Activated CD8-positive, alpha-beta T cell treated with anti-CD3 and anti-CD28 coated beads for 36 hours (primary cell): ENCODE measurements at places on chromosomes 12 and 14. TPM values are rescaled to one million over a fixed set of nuclear protein-coding genes. Genes with fewer than 3 reads are reported as not detected.

Gene PLCZ1
- not detected for total RNA-seq

Gene MANSC1
- 0.20 TPM for total RNA-seq

Gene ISCA2
- total RNA-seq: 29.1 TPM

Gene SOAT2
- total RNA-seq: 6.7 TPM

Gene CACNB3
- 8.2 TPM for total RNA-seq

Gene NKX2-8
- total RNA-seq: not detected

Gene KLHL33
- total RNA-seq: 0.59 TPM

Gene ISM2
- total RNA-seq: 0.74 TPM

GRCh38 chr14:51504669-51505068 is 147.0 kb upstream of the FRMD6 start:
- peaks cover 11% of the 10 kb centered on the region for H3K27me3 ChIP-seq
- DNase-seq: no peak
- no peak overlapping the region for H3K27ac ChIP-seq
- H3K4me1 ChIP-seq: no peaks in the 10 kb centered on the region
- H3K36me3 ChIP-seq: no peaks in the 10 kb centered on the region
- no peak overlapping the region for H3K4me3 ChIP-seq

GRCh38 chr14:24542346-24542936 is 33.6 kb downstream of the CTSG start:
- H3K4me1 ChIP-seq: no peaks in the 10 kb centered on the region
- no peak overlapping the region for H3K27ac ChIP-seq
- no peak for DNase-seq
- H3K36me3 ChIP-seq: peaks cover 1% of the 10 kb centered on the region

- no peak for DNase-seq
- peaks cover 2% of the 10 kb centered on the region for H3K27me3 ChIP-seq
- H3K4me1 ChIP-seq: no peaks in the 10 kb centered on the region
- H3K36me3 ChIP-seq: no peaks in the 10 kb centered on the region
- H3K27ac ChIP-seq: no peak overlapping the region
Observed at GRCh38 chr12:3269594-3269993, 192.4 kb downstream of the TSPAN9 start.

GRCh38 chr14:21494902-21495762 is 16.0 kb downstream of the METTL3 start:
- no peaks in the 10 kb centered on the region for H3K27me3 ChIP-seq
- DNase-seq: no peak
- peak overlapping the region; percentile 64 for H3K27ac ChIP-seq
- peaks cover 15% of the 10 kb centered on the region for H3K4me1 ChIP-seq

- H3K4me3 ChIP-seq: no peak overlapping the region
- H3K27ac ChIP-seq: no peak overlapping the region
- peaks cover 5% of the 10 kb centered on the region for H3K36me3 ChIP-seq
- H3K4me1 ChIP-seq: peaks cover 9% of the 10 kb centered on the region
- no peak for DNase-seq
Observed at GRCh38 chr14:73272393-73272792, 35.1 kb downstream of the PAPLN start.

DNA sequence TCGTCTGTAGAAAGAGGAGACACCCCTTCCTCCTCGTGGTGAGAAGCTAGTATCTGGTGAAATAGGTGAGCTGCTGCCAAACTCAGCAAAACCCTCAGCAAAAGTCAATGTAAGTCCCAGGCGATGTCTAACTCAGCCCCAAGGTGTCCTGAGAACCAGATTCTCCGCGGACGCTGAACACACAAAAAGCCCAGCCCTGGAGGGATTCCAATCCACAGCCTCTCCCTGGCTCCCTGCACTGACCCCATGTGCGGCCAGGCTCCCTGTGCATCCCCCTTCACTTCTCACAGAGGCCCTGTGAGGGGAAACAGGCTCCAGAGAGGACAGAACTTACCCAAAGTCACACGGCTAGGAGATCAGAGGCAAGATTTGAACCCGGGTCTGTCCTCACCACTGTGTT is 81.5 kb downstream of the NINJ2 start:
- DNase-seq: no peak
- no peaks in the 10 kb centered on the region for H3K27me3 ChIP-seq
- H3K4me1 ChIP-seq: peaks cover under 1% of the 10 kb centered on the region
- no peaks in the 10 kb centered on the region for H3K36me3 ChIP-seq

DNA sequence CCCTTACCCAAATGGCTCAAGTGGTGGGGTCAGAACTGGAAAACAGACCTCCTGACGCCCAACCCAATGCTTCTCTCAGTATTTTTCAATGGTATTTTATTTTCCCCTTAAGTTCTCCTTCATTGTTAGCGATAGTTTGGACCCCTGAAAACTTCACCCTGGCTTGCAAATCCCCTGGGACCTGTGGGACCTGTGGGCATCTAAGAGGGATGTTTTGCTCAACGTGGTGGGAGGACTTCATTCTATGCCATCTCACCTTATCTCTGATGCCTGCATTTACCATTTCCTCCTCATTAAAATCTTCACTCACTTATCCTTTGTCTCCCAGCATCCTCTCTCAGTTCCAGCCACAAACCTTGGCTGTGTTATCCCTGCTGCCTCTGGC is 59.4 kb upstream of the GZMB start:
- H3K27ac ChIP-seq: peak overlapping the region; percentile 96
- peaks cover 28% of the 10 kb centered on the region for H3K4me1 ChIP-seq
- H3K4me3 ChIP-seq: peak overlapping the region; percentile 8
- no peaks in the 10 kb centered on the region for H3K36me3 ChIP-seq
- no peak for DNase-seq

- H3K36me3 ChIP-seq: peaks cover 6% of the 10 kb centered on the region
- peak overlapping the region; percentile 97 for H3K27ac ChIP-seq
- H3K4me3 ChIP-seq: peak overlapping the region; percentile 85
- DNase-seq: no peak
Observed at GRCh38 chr12:92927436-92928281, 1.4 kb downstream of the EEA1 start.

GRCh38 chr12:28021704-28022103 is 49.2 kb upstream of the PTHLH start:
- peaks cover 15% of the 10 kb centered on the region for H3K27me3 ChIP-seq
- H3K27ac ChIP-seq: no peak overlapping the region

DNA sequence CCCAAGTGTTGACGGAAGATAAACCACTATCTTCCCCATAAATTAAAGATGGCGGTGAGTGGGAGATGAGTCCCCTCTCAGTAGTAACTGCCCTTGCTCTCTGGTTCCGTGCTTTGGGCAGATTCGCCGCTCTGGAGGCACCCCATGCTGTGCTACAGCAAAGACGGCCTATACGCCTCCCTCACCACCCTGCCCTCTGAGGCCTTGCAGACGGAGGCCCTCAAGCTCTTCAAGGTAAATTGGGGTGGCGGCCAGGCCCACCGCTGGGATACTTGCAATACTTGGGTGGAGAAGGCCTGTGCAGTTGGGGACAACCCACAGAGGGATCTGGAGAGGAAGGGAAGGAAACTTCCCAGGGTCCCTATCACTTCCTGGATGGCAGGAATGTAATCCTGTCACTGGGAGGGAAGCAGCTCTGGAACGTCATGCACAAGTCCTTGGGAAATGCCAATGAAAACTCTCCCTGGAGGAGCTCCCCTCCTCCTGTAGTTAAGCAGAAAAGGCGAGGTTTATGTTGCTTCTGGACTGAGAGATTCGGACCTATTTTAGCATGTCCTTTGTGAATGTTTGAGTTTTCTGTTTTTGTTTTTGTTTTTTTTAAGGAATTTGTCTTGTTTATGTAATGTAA is 22.8 kb downstream of the PIGH start:
- H3K36me3 ChIP-seq: no peaks in the 10 kb centered on the region
- H3K27me3 ChIP-seq: no peaks in the 10 kb centered on the region
- no peak overlapping the region for H3K27ac ChIP-seq
- no peak overlapping the region for H3K4me3 ChIP-seq
- no peaks in the 10 kb centered on the region for H3K4me1 ChIP-seq

GRCh38 chr14:36879558-36879957 is 217.9 kb downstream of the PAX9 start:
- H3K4me1 ChIP-seq: no peaks in the 10 kb centered on the region
- H3K36me3 ChIP-seq: no peaks in the 10 kb centered on the region
- no peaks in the 10 kb centered on the region for H3K27me3 ChIP-seq
- no peak overlapping the region for H3K27ac ChIP-seq
- no peak overlapping the region for H3K4me3 ChIP-seq

DNA sequence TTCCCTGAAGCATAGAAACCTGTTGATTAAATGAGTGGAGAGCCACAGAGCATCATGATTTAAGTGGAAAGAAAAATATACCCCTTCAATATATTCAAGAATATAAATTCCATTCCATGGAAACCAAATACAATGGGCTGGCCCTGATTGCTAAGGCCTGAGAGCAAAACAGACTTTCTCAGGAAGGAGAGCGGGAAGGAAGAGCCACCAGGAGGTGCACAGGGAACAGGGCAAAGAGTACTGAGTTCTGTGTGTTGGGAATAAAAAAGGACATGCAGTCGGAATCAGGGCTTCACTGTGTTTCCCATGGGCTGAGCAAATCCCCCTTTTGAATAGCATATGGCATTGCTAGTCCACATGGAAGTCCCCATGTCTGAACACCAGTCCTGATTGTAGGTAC is 69.7 kb upstream of the PLEKHG3 start:
- H3K4me1 ChIP-seq: peaks cover 6% of the 10 kb centered on the region
- H3K4me3 ChIP-seq: no peak overlapping the region
- H3K27me3 ChIP-seq: peaks cover 2% of the 10 kb centered on the region
- H3K36me3 ChIP-seq: no peaks in the 10 kb centered on the region
- no peak overlapping the region for H3K27ac ChIP-seq
- no peak for DNase-seq

DNA sequence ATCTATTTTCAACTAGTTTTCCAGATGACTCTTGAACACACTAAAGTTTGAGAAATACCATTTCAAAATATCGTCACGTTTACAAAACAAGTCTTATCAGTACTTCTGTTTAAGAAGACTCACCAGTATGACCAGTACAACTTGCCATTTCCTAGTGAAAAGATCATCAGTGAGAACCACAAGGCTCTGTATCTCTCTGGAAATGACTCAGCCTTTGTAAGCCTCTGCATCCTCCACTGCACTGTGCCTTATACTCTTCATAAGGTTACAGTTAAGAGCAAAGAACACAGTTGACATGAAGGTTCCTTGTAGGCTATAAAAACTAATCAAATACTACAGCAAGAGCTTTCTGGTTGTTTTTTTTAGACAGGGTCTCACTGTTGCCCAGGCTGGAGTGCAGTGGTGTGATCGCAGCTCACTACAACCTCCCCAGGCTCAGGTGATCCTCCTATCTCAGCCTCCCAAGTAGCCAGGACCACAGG is 5.7 kb upstream of the VTI1B start:
- H3K27me3 ChIP-seq: no peaks in the 10 kb centered on the region
- H3K36me3 ChIP-seq: peaks cover 50% of the 10 kb centered on the region
- DNase-seq: peak; percentile 38
- H3K4me1 ChIP-seq: peaks cover 33% of the 10 kb centered on the region
- H3K4me3 ChIP-seq: no peak overlapping the region

DNA sequence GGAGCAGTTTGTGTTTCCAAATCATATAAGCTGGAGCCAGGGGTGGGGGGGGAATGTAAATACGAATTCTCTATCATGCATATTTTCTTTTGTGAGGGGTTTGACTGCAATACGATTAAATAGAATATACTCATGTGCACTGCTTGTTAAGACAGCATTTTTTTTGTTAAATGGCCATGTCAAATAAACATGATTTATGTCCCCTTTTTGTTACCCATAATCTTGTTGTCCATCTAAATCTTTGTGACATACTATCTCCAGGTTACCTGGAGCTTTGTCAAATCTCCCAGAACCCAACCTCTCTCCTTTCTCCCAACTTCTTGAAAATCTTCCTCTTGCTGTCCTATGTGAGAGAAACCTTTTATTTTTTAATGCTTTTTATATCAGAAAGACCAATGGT is 233.1 kb downstream of the SLC25A21 start:
- H3K4me3 ChIP-seq: no peak overlapping the region
- H3K4me1 ChIP-seq: no peaks in the 10 kb centered on the region
- no peak overlapping the region for H3K27ac ChIP-seq
- H3K27me3 ChIP-seq: peaks cover 2% of the 10 kb centered on the region

DNA sequence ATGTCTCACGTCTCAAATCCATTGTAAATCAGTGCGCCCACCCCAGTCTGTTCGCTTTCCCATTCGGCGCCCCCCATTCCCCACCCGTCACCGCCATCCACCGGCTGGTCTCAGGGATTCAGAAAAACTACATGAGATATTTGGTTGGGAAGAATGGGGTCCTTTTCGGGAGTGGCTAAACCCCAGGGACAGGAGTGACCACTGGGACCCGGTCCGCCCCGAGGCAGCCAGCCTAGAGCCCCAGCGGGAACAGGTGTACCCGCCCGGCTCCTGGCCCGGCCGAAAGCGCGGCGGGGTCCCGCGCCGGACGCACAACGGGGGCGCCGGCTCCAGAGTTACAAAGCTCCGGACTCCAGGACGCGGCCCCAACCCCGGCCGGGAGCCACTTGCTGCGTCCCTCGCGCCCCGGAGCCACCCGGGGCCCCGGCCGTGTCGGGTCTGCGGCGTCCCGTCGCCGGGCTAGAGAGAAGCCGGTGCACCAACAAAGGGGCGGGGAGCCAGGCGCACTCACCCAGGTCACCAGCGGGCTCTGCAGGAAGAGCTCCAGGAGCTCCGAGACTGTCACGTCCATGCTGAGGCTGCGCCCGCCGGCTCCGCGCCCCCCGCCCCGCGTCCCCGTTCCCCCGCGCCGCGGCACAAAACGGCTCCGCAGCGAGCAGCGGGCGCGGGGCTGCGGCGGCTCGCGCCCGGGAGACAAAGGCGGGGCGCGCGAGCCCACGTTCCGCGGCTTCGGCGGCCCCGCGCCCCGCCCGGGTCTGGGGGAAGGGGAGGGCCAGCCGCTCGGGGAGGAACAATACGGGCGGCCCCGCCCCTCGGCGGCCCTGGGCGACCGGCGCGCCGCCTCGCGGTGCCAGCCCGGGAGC is at the start of gene CCDC88C:
CCDC88C (minus strand) TSS at position 701 of the 863 bp plus-strand sequence; CDS start at position 571, 130 bp downstream.
- peaks cover 40% of the 10 kb centered on the region for H3K36me3 ChIP-seq
- peaks cover 38% of the 10 kb centered on the region for H3K4me1 ChIP-seq
- peak within 1 kb of the TSS; percentile 99 for H3K27ac ChIP-seq
- H3K27me3 ChIP-seq: no peaks in the 10 kb centered on the region

DNA sequence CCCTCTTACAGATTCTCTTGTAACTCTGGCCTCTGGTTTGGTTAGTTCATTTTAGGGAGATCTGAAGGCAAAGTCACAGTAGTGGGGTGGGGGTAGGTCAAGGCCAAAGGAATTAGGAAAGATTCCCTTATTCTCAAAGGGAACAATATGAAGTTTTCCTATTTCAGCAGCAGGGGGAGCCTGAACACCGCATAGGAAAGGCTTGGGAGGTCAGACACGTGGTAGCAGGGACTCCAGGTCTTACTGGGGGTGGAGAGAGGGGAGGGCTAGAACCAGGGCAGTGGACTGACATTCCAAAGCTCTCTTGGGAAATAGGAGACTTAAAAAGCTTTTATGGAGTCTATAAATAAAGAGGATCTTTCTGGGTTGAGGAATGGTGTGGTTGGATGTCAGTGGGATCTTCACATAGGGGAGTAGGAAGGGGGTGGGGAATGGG is 1.3 kb downstream of the ZC3H10 start:
- no peaks in the 10 kb centered on the region for H3K27me3 ChIP-seq
- peak overlapping the region; percentile 100 for H3K27ac ChIP-seq
- peak; percentile 64 for DNase-seq
- H3K36me3 ChIP-seq: peaks cover 34% of the 10 kb centered on the region

DNA sequence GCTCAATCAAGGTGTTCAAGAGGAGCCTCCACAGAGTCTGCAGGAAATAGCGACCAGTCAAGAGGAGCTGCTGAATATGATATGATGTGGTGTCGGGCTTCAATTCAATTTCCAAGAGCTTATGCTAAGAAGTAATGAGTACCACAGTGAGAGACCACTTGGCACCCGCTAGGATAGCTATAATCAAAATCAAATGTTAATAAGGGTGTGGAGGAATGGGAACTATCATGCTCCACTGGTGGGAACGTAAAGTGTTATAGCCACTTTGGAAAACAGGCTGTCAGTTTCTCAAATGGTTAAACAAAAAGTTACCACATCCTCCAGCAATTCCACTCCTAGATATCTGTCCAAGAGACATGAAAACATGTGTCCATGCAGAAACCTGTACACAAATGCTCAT is 6.7 kb downstream of the POLR3B start:
- H3K27ac ChIP-seq: no peak overlapping the region
- no peaks in the 10 kb centered on the region for H3K4me1 ChIP-seq
- DNase-seq: no peak
- no peaks in the 10 kb centered on the region for H3K27me3 ChIP-seq
